ENCODE measurements at places on chromosomes 3 and 15.

DNA sequence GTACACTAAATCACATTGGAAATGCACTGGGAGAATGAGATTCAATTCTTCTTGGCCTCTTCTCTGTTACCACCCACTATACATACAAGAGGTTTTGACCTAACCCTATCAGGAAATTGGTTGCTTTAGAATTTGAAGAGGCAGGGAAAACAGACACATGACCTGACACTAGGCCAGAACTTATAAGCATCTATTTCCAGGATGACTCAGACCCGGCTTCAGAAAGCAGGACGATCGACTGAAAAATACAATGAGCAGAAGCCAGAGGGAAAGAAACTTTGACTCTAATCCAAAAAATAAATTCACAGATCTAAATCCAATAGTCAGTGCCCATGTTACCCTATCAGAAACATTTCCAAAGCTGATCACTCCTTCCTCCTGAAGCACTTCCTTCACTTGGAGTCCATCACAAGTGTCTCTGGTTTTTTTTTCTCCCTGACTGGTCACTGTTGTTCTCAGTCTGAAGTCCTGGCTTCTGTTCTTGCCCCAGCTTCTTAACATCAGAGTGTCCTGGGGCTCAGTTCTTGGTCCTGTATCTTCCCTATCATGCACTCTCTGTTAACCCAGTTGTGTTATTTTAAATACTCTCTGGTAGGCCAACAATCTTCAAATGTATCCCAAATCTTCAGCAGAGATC, 133.6 kb downstream of the P2RY1 start:
- DNase-seq: no peak

DNA sequence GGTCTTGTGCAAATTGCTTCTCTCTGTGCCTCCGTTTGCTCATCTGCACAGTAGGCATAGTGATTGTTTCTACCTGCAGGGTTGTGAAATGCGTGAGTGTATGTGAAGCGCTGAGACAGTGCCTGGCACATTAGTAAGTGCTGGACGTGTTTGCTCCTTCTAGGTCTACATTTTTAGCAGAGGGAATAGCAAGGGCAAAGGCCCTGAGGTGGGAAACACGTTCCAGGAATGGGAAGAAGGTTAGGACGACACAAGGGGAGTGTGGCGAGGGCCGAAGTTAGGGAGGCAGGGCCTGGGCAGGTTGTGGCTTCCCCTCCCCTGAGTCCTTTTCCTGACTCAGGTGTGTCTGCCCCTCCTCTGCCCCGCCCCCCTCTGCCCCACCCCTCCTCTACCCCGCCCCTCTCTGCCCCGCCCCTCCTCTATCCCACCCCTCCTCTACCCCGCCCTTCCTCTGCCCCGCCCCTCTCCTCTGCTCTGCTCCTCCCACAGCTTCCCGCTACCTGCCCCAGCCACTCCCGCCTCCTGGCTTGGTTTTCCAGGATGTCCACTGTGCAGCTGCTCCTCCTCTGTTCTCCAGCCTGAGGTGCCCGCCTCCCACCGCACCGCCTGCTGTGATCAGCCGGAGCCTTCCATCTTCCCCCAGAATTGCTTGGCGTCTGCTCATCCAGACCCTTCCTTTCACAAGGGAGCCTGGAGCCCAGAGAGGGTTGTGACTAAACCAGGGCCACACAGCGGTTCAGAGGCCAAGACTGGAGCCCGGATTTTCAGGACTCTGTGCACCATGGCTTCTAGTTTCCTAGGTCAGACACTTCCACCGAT, 31.1 kb upstream of the SMAD6 start:
- peak; percentile 85 for DNase-seq

DNA sequence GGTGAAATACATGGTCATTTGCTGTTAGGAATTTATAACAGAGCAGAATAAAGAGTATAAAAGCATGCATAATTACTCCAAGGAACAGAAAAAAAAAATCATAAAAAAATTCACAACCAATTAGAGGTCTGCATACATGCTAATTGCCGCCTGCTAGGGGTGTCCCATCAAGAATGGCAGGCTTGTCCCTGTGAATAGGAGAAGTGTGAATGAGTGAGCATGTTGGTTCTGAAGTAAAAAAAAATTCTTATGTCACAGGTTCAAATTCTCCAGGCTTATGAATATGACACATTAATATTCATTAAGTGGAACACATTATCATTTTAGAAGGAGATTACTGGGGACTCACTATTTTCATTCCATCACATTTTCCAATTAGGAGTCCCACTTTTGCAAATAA, 822.7 kb downstream of the NTRK3 start:
- no peak for DNase-seq

DNA sequence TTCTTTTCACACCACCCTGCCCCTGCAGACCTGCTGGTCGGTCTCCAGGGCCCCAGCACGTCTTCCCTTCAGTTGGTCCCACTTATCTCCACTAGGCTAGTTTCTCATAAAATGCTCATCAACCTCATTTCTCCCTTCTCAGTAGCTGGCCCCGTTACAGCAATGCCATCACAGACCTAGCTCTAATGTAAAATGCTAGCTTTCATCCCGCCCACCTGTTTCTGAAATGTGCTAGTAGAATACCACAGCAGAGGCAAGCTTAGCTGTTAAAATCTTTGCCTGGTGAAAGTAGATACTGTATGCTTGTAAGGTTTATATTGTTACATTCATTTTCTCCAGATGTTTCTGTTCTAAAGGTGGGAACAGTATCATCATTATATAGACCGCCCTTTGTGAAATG, 13.1 kb downstream of the MKRN2OS start:
- no peak for DNase-seq

- DNase-seq: peak; percentile 98
Measured at GRCh38 chr3:46065294-46065705, 38.0 kb upstream of the XCR1 start.

DNA sequence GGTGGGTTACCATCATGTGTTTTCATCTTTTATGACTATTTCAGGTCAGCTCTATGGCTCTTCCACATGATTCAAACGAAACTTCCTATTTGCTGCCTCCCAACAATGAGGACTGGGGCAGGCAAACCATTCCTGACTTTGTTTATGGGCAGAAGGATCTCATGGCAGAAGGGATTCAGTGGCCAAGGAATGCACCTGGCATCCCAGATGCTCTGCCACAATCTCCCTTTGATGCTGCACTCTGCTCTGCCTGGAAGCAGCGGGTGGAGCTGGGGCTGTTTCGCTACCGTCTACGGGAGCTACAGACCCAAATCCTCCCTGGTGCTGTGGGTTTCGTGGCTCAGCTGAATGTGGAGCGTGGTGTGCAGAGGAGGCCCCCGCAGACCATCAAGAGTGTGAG, 6.8 kb downstream of the GDPGP1 start:
- no peak for DNase-seq

- DNase-seq: no peak
Measured at GRCh38 chr15:81385721-81386076, 11.7 kb upstream of the TMC3 start.

- DNase-seq: no peak
Measured at GRCh38 chr3:168497741-168498140, 402.0 kb upstream of the GOLIM4 start.

DNA sequence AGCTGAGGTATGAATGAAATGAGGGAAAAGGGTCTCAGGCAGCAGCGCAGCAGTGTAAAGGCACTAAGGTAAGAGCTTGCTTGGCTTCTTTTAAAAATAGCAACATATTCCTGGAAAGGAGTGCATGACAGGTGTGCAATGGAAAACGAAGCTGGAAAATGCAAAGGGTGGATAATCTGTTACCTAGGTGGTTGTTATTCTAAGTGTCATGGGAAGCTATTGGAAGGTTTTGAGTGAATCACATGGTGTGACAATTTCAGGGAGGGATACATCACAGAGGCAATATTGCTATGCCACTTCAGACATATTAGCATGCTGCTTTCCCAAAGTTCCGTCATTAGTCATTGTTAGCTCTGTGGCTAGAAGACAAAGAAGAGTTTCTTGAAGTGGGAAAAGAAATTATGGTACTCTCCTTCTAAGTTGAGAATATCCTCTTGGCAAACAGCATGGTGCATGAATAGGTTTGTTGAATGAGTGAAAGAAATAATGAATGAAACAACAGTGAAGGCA, 28.7 kb upstream of the TMEM45A start:
- DNase-seq: no peak

DNA sequence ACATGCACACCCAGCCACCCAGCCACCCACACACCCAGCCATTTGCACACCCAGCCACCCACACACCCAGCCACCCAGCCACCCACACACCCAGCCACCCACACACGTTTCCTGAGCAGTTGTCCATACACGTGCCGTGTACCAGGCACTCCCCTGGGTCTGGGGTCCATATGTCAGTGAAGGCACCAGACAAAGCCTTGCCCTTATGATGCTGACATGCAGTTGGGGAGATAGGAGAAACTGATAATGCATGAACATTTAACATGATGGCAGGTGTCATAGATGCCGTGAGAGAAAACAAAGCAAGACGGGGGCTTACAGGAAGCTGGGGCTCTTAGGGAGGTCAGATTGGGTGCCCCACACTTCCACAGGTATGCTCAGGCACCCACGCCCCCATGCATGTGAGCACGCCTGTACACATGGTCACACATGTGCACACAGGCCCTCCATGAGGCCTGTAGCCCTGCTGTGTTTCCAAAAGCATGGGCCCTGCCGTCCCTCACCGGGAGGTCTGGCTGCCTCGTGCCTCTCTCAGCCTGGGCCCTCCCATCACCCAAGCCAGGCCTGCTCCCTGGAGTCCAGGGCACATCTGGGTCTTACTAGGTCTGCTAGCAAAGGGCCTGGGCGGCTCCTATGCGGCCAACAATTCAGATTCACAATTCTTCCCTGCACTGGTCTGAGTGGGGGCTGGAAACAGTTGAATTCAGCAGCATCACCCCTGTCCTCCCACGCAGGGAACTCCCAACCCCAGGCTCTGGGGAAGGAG, 3.6 kb upstream of the DNAJB8 start:
- DNase-seq: no peak

DNA sequence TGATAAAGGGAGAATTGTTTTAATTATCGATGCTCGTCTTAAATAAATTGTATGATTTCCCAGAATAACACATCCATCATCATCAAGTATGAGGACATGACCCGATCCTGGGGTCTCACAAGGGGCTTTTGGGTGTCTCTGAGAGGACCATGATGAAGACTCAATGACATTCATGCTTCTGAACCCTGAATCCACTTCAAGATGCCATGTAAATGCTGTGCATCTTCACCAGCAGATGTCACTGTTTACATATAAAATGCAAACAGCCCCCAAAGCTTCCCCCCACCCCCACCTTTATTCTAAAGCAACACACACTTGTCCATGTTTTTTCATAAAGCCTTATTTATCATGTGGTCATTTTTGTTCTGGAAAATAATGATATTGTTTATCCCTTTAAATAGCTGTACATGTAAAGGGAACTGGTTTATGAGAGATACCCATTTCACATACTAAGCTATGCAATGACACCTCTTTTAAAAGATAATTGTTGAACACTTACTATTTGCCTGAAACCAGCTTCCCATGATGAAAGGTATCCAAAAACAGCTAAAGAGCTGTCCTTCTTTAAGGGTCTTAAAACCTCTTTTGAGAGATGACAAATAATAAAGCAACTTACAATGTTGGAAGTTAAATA, 69.7 kb upstream of the UBE3A start:
- DNase-seq: peak; percentile 18
